ENCODE measurements at places on chromosomes 7 and 10.

DNA sequence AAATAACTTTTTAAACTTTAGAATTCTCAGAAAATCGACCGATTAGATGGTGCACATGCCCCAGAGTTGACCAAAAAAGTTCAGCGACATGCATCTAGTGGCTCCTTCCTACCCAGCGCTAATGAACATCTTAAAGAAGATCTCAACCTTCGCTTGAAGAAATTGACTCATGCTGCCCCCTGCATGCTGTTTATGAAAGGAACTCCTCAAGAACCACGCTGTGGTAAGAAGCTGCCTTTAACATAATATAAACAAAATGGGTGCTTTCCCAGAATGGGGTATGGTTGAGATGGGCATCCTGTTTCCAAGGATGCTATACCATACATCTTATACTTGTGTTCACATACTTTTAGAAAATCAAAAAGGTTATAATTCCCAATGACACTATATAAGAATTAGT lies 24.6 kb downstream of the GLRX3 start:
- no peak for DNase-seq

GRCh38 chr7:78090616-78091015 lies 292.0 kb downstream of the PHTF2 start:
- DNase-seq, result no peak

GRCh38 chr7:28793381-28794085 lies 164.6 kb downstream of the TRIL start:
- DNase-seq, result no peak

GRCh38 chr7:81664304-81664703 lies 105.5 kb downstream of the HGF start:
- DNase-seq, result no peak

All from nucleus accumbens (tissue), 56 donors.